Aorta (tissue), 5 donors: ENCODE measurements at places on chromosomes 2 and 18. TPM values are rescaled to one million over a fixed set of nuclear protein-coding genes. Genes with fewer than 3 reads are reported as not detected.

COA5 gene
- total RNA-seq: 31.1 TPM

EXOC6B gene
- total RNA-seq: 45.9 TPM

UGT1A3 gene
- not detected for total RNA-seq

CHRNG gene
- total RNA-seq: not detected

PSTPIP2 gene
- 10.6 TPM for total RNA-seq

SOX11 gene
- total RNA-seq: 0.03 TPM

- peak; percentile 38 for DNase-seq
Measured at GRCh38 chr2:239583879-239584859, 183.3 kb upstream of the HDAC4 start.

DNA sequence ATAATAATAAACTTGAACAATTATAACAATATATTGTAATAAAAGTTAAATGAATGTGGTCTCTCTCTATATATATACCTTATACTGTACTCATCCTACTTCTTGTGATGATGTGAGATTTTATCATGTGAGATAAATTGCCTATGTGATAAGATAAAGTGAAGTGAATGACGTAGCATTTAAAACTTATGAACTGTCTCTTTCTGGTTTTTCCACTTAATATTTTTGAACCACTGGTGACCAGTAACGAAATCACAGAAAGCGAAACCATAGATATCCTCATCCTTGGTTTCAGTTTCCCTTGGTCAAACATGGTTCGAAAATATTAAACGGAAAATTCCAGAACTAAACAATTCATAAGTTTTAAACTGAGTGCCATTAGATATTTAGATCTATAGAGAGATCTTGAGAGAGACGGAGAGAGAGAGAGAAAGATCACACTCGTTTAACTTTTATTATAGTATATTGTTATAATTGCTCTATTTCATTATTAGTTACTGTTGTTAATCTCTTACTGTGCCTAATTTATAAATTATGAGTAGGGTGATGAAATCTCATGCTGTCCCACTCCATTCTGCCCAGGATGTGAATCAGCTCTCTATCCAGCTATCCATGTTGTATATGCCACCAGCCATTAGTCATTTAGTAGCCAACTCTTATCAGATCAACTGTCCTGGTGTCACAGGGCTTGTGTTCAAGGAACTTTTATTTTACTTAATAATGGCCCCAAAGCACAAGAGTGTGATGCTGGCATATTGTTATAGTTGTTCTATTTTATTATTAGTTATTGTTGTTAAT is 156.8 kb downstream of the THADA start:
- DNase-seq: no peak

- no peak for DNase-seq
Measured at GRCh38 chr2:43033016-43033270, 193.5 kb downstream of the ZFP36L2 start.

DNA sequence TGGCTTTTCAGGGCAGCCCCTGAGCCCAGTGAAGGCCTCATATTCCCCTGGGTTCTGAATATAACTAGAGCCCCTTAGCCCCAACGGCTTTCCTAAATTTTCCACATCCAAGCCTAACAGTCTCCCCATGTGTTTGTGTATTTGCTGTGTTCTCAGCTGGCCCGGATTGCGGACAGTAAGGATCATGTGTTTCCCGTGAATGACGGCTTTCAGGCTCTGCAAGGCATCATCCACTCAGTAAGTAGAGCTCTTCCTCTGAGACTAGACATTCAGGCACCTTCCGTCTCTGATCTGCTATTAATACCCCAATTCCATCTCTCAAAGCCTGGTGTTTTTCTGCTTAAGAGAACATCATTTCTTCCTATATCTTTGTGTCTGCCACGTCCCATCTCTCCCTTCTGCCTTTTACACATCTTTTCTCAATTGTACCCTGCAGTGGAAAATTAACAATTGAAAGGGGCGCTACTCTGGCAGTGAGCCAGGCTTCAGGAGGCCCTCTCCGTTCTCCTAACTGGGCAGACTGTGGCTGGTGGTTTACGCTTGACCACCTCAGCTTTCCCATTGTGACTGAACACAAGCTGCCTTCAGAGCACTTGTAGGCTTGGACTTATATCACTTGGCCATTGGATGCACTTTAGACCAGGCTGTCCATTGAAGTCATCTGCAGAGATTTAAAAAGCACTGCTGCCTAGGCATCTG is 64.4 kb downstream of the ANTXR1 start:
- no peak for DNase-seq

GRCh38 chr2:182929972-182930371 is 63.5 kb upstream of the FRZB start:
- DNase-seq: no peak

GRCh38 chr18:56373601-56374000 is 264.8 kb downstream of the TXNL1 start:
- no peak for DNase-seq

DNA sequence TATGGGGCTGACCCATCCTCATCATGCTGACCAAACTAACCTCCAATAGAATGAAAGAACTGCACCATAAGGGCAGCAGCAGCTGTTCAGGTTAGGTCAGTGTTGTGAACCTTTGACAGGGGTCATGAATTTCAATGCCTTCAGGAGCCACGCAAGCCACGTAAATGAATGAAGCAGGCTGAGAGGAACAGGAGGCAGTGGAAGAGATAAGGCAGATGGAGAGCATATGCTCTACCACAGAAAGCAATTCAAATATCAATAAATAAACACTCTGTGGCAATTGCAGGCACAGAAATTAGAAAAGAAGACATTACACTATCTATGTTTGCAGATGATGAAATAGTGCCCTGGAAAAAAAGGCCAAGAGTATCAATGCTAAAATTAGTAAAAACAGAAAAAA is 56.3 kb downstream of the SCG2 start:
- no peak for DNase-seq

DNA sequence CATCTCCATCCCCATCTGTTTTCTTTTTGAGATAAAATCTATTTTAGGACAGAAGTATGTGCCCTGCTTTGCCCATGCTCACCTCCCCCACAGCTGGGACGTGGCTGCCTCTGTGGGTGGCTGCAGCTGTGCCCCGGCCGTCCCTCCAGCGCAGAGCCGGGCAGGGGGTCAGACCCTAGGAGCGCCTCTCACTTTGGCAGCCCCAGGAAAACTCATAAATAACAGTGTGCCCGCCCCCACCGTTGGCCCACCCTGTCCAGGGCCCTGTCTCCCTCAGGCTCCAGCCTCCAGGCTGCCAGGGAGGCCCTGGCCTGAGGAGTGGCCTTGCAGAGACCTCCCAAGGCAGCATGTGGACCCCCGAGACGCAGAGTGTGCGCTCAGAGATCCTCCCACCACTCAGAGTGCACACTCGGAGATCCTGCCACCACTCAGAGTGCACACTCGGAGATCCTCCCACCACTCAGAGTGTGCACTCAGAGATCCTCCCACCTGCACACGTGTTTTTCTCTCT is 178.1 kb downstream of the TWIST2 start:
- peak; percentile 73 for DNase-seq
